Islet precursor cell (in vitro differentiated cells): ENCODE measurements at places on chromosomes 16 and 17.

DNA sequence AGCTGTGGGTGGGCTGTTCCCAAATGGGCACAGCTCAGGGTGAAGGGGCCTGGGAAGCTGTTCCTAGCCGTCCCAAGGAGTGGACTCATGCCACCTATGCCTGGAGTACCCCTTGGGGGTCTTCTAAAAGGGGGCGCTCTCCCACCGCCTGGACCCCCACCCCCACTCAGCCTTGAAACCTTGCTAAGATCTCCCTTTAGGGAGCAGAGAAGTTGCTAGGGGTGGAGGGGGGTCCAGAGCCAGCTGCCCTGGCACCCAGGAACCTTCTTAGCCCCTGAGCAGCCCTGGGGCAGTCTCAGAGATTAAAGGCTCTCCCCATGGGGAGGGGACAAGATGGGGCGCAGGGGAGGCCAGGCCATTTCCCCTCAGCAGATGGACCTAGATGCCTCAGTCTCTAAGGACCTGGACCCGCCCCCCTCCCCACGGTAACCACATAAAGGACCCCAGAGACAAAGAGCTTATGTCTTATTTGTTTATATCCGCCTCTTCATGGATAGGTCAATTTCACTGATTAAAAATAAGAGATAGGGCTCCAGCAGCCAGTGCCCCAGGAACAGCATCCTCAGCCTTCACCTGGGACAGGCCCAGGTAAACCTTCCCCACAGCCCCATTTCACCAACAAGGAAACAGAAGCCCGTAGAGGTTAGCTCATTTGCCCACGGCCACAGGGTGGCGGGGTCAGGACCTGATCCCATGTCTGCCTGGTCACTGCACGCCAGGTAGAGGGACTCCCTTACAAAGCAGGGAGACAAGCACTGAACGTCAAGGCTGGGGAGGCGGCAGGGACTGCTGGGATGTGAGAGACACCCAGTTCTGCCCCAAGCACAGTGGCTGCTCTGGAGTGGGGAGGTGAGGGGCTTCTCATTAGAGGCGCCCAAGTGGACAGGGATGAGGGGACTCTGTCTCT is 3.4 kb downstream of the MTSS2 start:
- DNase-seq, result no peak

- DNase-seq, result peak; percentile 87
Observed at GRCh38 chr17:46264456-46265198, 30.3 kb upstream of the LRRC37A start.

GRCh38 chr17:34726536-34727384 is 147.4 kb downstream of the TMEM132E start:
- DNase-seq, result peak; percentile 42

DNA sequence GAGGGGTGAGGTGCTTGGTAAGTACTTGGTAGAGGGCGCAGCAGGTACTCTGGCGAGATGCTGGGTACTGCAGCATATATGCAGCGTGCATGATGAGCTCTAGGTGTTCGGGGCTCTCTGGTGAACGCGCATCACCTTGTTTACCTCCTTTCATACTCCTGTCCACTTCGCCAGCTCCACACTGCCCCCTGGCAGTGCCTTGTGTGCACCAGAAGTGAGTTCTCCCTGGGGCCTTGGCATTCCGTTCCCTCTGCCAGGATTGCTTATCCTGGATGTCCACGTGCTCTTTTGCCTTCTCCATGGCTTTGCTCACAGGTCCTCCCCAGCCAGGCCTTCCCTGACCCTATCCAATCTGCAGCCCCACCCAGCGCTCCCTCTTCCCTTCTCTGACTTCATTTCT is 154.2 kb downstream of the MRM1 start:
- peak; percentile 85 for DNase-seq
